ENCODE measurements at places on chromosomes 7 and 10. TPM values are rescaled to one million over a fixed set of nuclear protein-coding genes. Genes with fewer than 3 reads are reported as not detected.
A peak's percentile ranks its signal among the peaks of the same experiment; 100 is the strongest.

- no peak for DNase-seq
Observed at GRCh38 chr10:129622736-129623135, 155.7 kb downstream of the MGMT start.

- DNase-seq: no peak
Observed at GRCh38 chr7:81693080-81693479, 76.8 kb downstream of the HGF start.

DNA sequence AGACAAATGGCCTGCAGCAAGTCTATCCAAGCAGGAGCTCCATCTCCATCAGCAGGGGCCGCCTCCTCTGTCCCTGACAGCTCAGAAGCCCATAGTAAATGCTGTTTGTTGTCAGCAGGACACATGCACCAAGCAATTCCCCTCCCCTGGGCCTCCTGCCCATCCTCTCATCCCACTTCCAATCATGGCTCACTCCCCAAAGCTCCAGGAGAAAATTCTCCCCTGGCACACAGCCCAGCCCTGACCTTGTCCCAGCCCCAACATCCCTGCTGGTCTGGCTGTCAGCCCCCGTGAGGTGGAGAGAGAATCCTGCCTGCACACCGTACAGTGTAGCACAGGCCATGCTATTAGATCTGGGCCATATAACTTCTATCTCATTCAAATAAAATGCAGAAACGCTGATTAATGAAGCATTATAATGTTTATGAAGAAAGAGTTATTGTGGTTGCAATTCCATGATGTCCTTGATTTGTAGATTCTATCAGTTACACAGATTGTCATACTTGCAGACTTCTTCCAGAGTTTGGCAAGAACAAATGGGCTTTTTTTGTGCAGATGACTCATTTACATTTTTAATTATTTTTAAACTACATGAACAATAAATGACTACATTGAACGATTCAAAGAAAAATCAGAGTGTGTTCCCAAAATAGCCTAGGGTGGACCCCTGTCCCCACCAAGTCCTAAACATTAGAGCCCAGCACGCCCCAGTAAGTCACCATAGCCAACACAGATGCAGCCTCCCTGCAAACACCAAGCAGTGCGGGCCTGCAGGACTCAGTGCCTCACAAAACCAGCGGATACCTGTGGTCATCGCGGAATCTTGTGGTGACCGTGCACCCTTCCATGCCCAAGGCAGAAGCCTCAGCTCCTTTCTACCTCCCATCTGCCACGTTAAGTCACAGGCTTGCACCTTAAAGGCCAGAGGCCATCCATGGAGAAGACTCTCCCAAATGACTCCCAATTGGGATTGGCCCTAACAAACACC, 70.1 kb downstream of the COBL start:
- peak; percentile 77 for DNase-seq

- DNase-seq: peak; percentile 30
Observed at GRCh38 chr7:128032605-128033235, 1.5 kb upstream of the LRRC4 start.

GRCh38 chr10:76711222-76711997, 926.2 kb downstream of the KCNMA1 start:
- peak; percentile 9 for DNase-seq

GRCh38 chr7:13724977-13725566, 264.4 kb downstream of the ETV1 start:
- no peak for DNase-seq

Gene MMS19
- 51.9 TPM for total RNA-seq

DNA sequence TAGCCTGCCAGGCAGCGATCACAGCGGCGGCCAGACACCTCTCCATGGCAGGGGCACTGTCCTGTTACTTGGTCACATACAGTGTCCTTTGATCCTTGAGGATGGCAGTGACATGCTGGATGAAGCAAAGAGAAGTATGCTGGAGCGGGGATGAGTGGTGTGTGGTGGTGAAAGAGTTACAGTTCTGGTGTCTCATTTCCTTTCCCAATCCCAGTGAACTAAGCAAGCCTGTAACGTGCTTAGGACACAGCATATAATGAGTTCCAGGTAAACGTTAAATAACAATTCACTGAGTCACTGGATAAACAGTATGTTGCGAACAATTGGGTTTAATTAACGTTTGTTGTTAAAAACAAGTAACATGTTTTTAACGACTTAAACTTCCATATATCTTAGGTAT, 63.5 kb upstream of the LAMB1 start:
- no peak for DNase-seq

- DNase-seq: no peak
Observed at GRCh38 chr10:86411852-86412560, 45.4 kb upstream of the GRID1 start.

DNA sequence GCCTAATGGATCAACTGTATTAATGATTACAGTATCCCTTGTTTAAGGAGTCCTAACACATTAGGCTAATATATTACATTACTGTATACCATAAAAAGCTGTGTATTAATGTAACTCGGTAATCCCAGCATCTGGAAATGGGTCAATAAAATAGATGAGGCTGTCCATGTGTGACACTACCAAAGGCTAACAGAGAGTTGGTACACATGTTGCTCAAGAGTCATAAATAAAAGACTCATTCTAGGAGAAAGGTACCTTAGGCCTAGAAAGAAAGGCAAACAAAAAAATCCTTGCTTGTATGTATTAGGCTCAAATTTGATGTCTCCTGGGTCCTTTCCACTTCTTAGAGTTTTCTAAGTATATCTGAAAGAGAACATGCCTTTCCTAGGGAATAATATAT, 14.6 kb downstream of the MCMBP start:
- no peak for DNase-seq

GRCh38 chr7:142956951-142957623, 5.1 kb downstream of the KEL start:
- no peak for DNase-seq

DNA sequence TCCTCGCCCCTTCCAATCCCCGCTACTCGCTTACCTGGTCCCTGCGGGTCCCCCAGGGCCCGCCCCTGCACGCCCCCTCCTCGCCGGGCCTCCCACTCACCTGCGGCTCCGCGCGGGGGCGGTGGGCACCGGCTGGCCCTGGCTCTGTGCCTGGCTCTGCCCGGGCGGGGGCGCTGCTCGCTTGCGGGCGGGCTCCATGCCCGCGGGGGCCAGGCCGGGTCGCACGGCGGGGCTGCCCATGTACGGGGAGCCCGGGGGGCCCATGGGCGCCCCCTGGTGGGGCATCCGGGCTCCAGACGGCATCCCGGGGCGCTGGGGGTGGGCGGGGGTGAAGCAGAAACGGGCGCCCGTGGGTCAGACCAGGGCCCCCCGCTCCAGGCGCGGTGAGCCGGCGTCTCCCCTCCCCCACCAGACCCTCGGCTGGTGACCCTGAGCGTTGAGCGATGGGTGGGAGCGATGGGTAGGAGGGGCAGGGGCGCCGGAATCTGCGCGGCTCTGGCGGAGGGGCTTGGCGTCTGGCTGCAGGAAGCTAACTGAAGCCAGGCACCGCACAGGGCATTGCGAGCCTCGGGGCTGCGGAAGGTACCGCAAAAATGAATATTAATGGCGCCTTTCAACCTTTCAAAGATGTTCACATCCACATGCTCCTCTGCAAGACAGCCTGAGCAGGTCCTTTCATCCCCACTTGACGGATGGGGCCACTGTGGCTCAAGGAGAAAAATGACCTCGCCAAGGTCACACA, 3.0 kb downstream of the SMARCD3 start:
- DNase-seq: peak; percentile 48

DNA sequence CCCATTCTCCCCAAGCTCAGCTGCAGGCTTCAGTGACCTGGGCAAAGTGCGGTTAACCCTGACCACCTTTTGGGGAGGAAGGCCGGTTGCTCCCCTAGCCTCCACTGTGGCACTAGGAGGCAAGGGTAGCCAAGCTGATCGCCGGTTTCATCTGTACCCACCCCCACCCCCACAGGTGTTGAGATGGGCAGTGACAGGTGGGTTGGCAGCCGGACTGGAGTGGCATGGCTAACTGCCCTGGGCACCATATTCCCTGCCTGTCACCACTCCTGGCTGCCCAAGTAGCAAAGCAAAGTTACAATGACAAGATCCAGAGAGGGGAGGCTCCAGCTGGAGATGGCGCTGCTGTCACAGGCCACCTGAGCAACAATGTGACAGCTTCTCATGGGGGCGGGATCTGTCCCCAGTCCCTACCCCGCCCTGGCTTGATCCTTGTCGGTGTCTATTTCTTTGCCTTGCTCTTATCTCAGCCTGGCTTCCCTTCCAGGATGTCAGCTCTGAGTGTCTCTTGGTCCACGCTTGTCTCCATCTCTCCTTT, 27.0 kb upstream of the BMS1 start:
- DNase-seq: peak; percentile 6

Gene FXYD4
- total RNA-seq: 0.44 TPM

GRCh38 chr7:156816943-156817572, 75.9 kb downstream of the LMBR1 start:
- DNase-seq: no peak

DNA sequence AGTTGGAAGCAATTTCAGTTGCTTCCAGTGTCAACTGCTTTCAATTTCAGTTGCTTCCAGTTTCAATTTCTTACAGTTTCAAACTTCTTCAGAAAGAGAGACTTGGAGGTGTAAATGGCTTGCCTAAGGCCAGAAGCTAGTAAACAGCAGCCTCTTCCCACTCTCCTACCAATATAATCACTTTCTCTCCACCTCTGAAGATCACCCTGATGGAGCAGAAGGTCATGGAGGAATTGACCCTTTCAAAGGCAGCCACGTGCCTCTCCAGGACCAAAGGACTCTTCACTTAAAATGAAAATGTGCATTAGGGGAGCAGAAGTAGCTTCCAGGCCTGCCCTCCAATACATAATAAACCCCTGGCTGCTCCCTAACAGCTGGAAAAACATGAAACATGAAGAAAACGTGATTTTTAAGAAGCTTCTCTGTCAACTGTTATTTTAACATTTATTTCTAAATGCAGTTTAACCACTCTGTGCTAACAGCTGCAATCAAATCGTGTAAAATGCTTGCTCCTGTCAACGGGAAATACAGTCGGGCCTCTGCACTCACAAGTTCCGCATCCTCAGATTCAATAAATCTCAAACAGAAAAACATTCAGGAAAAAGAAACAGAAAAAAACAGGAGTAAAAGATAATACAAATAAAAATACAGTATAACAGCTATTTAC, 1020.6 kb downstream of the XPNPEP1 start:
- peak; percentile 24 for DNase-seq

Gene SPDYE18
- total RNA-seq: 0.66 TPM

DNA sequence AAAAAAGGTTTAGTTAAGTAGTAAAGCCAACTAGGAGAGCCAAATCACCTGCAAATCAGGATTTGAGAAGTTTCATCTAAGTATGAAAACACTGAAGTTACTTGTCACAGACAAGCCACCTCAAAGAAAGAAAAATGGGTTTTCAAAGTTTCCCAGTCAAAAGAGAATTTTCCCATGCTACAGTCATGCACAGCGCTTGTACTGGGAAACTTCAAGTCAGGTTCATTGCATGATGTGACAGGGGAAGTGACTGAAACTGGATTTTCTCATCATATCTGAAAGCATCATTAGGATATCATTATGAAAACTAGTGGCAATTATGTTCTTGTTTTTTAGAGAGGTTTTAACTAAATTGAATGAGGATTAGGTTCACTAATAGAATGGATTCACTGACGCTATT, 167.0 kb downstream of the SGMS1 start:
- DNase-seq: no peak

GRCh38 chr7:90856351-90857070, 260.4 kb downstream of the CDK14 start:
- no peak for DNase-seq

DNA sequence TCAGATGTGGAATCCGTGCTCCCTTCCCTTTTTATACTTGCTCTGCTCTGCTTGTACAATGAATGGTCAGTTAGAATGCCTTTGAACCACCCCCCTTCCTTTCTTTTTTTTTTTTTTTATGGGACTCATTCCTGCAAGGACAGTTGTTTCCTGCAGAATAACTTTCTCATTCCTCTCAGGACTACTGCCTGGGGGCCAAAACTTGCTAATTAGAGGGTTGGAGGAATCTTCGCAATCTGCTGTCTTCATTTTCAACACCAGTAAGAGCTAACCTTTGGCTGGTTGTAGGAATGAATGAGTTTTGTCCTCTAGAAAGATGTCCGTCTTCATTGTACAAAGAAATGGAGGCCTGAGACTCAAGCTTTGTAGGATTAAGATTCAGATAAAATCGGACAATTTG, 868.1 kb downstream of the LRMDA start:
- DNase-seq: no peak
